ENCODE measurements at places on chromosomes 16 and 17.

GRCh38 chr17:8015236-8015956, 13.0 kb downstream of the GUCY2D start:
- no peak for DNase-seq

GRCh38 chr16:22372882-22373661, 1.3 kb downstream of the CDR2 start:
- no peak for DNase-seq

GRCh38 chr16:57315416-57315815, 30.9 kb upstream of the PLLP start:
- no peak for DNase-seq

GRCh38 chr16:85200471-85201278, 88.4 kb upstream of the CIBAR2 start:
- DNase-seq = no peak

DNA sequence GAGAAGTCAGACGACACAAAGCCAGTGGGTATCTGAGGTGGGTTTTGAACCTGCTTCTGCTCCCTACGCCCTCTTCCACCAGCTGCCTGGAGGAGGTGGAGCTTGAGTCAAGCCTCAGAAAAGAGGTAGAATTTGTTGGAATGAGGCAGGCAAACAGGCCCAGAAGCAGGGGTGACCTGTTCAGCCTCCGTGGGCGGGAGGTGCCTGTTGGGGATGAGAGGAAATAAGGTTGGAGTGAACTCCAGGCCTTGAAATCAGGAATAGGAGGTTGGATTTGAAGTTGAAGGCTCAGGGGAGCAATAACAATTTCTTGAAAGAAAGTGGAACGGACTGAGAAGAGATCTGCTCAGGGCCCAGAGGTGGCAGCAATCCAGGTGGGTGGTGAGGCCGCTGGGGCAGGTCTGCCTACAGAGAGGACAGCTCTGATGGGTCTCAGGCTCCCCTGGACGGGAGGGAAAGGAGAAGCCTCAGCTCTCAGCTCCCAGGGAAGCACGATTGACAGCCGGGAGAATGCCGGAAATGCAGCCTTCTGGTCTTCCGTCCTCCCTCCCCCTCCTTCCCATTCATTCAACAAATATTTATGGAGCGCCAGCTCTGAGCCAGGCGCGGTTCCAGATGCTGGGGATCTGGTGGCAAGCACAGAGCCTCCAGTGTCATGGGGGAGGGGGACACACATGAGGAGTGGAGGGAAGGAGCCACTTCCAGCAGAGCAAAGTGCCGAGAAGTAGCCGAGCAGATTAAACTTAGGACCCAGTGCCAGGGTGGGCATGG, 61.9 kb upstream of the CIBAR2 start:
- DNase-seq = no peak

DNA sequence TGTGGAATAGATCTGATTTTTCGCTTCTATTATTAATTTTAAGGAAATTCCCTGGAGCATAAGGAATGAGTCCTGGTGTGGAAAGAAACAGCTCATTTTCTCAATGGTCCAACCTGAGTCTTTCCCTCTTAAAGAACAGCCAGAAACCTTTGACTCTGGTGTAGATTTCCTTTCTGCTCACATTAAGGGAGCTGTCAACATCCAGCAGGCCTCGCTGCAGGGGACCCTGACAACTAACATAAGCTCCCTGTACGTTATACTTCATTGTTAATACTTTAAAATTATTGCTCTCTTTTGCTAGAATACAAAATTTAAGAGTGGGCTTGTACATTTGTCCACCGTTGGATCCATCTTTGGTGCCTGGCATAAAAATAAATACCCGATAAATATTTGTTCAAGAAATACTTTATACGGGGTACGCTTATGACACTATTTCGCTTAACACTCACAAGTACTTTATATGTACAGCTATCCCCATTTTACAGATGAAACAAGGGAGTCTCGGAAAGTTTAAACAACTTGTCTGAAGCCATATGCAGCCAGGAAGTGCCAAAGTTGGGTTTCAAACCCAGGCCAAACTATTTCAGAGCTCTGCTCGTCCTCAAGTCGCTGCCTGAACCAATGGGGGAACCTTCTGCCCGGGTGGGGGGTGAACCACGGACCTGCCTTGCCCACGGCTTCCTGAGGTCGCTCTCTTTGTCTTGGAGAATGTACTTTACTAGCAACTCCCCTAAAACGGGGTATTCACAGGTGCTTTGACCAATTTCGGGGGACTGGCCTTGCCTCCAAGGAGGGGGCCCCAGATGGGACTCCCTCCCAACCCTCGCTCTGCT, 611 bp downstream of the SMARCE1 start:
- DNase-seq = no peak

DNA sequence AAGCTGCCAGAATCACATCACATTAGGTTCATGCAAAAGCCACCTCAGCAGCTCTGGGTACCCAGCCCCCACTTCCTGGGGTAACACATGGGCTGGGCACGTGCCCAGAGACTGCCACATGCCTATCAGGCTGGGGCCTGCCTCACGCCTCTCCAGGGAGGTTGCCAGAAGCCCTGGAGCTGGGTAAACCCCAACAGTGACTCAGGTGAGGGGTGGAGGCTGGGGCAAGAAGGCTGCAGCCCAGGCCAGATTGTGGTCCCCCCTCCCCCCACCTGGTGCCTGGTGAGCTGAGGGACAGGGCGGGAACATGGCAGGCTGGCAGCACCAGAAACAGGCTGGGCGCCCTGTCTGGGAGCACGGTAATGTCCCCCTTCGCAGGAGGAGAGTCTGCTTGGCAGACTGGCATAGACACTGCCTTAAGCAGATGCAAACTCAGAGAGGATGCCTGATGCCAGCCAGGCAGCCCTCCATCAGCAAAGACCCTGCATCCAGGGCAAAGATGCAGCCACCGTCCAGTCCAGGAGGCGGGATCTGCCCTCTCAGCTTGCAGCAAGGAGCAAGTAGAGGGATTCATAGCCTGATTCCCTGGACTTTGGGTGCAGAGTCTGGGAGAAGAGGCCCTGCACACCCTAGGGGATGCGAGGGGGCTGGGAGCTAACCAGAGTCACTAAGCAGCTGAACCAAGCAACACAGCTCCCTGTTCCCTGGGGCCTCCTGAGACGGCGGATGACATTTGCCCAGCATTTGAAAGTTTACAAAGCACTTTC, 28.8 kb downstream of the NGFR start:
- no peak for DNase-seq

DNA sequence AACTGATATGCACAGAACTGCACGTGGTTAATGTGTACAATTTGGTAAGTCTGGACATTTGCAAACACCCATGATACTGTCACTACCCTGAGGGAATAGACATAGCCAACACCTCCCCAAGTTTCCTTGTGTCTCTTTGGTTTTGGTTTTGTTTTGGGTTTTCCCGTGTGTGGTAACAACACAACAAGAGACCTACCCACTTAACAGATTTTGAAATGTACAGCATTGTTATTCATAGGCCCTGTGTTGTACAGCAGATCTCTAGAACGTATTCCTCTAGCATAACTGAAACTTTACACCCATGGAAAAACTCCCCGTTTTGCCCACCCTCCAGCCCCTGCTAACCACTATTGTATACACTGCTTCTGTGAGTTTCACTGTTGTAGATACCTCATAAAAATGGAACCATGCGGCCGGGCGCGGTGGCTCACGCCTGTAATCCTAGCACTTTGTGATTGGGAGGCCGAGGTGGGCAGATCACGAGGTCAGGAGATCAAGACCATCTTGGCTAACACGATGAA, 76.3 kb upstream of the TBC1D3K start:
- no peak for DNase-seq

- no peak for DNase-seq
These were observed 1.0 kb upstream of the ENDOV start for GRCh38 chr17:80413771-80414507.

GRCh38 chr17:35568561-35568960, 7.9 kb upstream of the SLFN14 start:
- no peak for DNase-seq

GRCh38 chr16:8376858-8377257, 213.5 kb downstream of the TMEM114 start:
- no peak for DNase-seq

DNA sequence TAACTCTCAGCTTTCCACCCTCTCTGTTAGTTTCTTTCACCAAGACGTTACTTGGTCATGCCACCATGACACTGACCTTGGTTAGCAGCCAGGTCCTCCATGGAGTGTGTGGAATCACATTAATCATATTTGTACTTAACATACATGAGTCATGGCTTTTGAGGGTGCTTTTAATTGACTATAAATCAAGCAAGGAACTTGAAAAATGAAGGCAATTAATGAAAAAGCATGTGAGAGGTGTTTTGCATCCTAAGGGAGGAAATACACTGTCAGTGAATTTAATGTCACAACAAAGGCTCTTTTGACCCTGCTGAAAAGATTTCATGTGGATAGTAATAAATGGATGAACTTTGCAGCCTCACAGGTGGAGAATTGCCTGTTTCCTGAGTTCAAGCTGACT, 240.7 kb downstream of the CDH13 start:
- DNase-seq = no peak

DNA sequence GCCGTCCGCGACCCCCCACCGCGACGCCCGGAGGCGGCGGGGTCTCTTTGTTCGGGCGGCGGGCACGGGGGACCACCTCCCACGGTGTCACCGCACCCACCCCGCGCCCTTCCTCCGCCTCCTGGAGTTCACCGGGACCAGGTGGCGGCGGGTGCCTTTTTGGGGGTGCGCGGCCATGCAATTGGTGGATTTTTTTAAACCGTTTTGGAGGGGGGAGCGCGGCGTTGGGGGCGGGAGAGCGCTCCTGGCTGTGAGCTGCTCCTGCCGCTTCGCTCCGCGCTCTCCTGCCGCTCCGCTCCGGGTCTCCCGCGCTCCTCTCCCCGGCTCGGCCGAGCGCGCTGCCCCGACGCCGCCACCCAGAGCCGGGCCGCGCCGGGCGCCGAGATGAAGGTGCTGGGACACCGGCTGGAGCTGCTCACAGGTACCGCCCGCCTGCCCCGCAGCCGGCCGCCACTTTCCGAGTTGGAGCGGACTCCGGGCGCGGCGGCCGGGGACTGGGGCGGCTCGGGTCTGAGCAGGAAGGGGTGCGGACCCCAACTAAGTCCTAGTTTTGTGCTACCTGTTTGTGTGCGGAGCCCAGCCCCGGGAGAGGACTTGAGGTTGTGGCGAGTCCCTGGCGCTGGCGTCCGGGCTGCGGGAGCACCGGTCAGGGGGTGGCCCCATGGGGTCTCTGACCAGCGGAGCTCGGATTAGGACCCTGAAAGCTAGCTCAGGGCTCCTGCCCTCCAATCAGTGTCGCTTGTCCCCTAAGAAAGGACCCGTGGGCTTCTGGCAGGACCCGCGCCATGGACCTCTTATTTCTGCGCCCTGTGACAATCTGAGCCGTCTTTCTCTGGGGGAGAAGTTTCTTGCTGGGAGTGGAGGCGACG, 35.7 kb upstream of the NDRG4 start:
- DNase-seq = no peak

DNA sequence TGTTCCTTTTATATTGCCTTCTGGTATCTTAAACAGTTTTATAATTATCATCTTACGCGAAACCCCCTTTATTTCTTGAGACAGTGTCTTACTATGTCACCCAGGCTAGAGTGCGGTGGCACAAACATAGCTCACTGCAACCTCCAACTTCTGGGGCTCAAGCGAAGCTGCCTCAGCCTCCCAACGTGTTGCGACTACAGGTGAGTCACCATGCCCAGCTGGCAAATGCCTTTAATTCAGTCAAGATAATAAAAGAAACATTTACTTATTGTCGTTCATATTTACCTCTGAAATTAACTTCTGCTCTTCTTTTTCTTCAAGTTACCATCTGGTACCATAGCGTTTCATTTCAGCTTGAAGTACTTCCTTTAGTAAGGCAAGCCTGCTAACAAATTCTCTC, 43.9 kb downstream of the FBXL20 start:
- no peak for DNase-seq

- DNase-seq = no peak
These were observed 6.1 kb upstream of the STAC2 start for GRCh38 chr17:39231591-39232551.

GRCh38 chr17:37490022-37490587, 414 bp downstream of the DUSP14 start:
- DNase-seq = peak; percentile 52

DNA sequence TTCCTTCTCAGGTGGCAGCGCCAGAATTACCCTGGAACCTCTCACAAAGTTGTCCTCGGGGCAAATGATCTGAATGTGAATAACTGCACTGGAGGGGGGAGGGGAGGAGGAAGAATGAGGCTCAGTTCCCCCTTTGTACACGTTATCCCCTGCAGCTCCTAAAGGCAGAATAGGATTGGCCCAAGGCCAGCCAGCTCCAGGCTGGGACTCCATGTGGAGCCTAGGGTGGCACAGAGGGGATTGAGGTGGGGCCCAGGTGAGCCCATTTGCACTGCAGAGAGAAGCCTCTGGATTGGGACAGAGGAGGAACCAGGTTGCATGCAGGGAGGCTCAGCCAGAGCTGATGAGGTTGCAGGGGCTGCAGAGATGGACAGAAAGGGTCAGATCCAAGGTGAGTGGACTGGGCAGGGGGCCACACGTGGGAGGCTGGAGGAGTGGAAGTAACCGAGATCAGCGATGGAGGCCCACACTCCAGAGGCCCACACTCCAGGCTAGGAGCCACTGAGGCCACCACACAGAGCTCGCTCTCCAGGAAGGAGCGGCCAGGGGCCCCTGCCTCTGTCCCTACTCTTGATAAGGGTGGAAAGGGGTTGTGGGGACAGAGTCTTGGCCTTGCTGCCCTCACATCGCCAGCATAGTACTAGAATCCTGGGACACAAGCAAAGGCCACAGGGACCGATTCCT, 78.6 kb downstream of the RBFOX3 start:
- no peak for DNase-seq

- no peak for DNase-seq
These were observed 12.5 kb downstream of the ADCY9 start for GRCh38 chr16:4103745-4104144.

DNA sequence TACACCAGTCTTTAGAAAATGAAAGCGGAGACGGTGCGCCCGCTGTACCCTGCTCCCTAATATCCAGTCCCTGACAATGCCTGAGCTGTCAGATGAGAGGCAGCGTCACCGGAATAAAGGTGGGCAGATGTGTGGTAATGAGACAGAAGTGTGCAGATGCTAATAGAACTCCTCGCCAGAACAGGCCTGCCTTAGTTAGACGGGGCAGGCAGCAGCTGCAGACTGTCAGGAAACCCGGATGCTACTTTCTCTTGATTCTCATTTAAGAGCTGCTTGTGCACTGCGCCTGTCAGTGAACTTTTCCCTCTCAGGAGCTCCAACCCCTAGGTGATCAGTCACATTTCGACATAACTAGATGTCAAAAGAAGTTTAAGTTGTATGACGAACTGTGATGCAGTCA, 221.8 kb upstream of the IRX3 start:
- no peak for DNase-seq
